Stimulated activated CD8-positive, alpha-beta memory T cell treated with anti-CD3 and anti-CD28 coated beads, Interleukin-2, amount 100 ng/mL, for 1 hour (primary cell): ENCODE measurements at places on chromosomes 16 and 17.

- DNase-seq: no peak
Observed at GRCh38 chr17:67588326-67588725, 129.4 kb upstream of the NOL11 start.

GRCh38 chr17:28324781-28325180 is 5.8 kb downstream of the TMEM97 start:
- no peak for DNase-seq

GRCh38 chr17:32609085-32609484 is 122.3 kb downstream of the CDK5R1 start:
- DNase-seq: peak; percentile 39

GRCh38 chr16:57566436-57566835 is 24.0 kb downstream of the ADGRG5 start:
- no peak for DNase-seq

DNA sequence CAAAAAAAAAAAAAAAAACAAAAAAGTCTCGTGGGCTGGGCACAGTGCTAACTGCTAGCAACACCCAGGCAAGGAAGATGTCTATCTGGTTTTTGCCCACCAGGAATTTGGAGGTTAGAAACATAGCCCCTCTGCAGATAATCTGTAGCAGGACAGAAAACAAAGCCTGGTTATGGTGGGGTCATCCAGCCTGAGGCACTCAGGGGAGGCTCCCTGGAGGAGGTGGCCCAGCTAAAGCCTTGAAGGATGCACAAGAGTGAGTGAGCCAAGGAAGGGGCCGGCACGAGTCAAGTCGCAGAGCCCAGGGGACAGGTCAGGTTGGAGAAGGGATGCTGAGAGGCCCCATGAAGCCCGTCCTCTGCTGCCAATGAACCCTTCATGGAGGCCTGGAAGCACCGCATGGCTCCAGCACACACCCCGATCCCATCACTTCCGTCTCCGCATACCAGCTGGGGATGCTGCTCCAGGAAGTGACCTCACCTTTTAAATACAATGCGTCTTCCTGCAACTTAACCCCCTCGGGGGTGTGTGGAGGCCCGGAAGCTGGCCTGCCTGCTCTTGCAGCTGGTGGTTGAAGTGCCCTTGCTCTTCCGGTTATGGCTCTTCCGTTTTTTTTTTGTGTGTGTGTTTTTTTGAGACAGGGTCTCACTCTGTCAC is 86.5 kb downstream of the ENGASE start:
- no peak for DNase-seq

DNA sequence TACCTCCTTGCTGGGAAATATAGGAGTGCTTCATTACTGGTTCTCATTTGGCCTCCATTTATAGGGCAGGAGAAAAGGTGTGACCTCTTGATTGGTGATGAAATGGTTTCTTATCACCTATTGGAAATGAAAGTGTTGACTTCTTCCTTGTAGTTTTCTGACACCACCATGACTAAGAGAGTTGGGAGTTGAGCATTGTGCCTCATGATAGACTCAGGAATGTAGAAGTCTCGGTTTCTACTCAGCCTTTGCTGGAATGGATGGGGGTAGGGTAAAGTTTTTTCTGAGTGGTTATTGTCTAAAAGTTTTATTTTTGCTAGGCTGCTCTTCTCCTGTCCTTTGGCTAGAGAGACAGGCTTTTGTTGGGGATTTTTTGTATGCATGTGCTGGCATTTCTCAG is 117.4 kb downstream of the PHKB start:
- DNase-seq: no peak

DNA sequence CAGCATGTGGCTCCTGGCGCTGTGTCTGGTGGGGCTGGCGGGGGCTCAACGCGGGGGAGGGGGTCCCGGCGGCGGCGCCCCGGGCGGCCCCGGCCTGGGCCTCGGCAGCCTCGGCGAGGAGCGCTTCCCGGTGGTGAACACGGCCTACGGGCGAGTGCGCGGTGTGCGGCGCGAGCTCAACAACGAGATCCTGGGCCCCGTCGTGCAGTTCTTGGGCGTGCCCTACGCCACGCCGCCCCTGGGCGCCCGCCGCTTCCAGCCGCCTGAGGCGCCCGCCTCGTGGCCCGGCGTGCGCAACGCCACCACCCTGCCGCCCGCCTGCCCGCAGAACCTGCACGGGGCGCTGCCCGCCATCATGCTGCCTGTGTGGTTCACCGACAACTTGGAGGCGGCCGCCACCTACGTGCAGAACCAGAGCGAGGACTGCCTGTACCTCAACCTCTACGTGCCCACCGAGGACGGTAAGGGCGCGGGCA is 645 bp downstream of the NLGN2 start:
- DNase-seq: no peak

DNA sequence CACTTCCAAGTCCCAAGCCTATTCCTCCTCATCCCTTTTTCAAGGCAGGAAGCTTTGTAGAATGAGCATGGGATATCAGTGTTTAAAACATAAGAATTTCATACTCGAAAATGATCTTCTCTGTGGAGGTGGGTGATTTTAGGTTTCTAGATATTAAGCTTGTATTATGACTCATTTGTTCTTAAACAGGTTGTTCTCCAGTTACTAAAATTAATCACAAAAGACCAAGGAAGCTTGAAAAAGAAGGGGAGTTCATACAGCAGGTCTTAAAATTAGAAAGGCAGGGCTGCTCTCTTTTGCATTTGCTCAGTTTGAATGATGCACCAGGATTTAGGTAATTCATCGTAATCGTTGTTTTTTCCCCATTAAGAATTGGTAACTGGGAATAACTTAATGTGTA is 208.7 kb downstream of the PRKCA start:
- no peak for DNase-seq

GRCh38 chr16:72536723-72537435 is 364.9 kb upstream of the PMFBP1 start:
- no peak for DNase-seq

DNA sequence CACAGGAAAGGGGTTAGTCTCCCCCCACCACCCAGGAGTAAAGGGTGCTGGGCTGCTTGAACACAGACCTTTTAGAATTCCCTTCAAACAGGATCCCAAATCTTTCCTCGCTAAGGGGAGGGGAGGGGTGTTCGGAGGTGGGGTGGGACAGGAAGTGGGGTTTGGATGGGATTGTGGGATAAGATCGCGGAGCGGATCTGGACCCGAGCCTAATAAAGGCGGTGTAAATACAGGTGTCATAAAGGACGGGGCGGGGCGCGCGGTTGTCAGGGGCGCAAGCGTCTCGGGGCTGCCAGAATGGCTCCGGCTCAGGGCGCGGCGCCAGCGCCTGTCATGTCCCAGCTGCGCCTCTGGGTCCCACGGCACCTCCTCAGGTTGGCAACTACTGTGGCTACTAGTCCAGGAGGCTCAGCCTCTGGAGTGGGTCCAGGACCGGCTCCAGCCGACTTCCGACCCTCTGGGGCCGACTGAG is 59.8 kb upstream of the FBXO47 start:
- no peak for DNase-seq

- no peak for DNase-seq
Observed at GRCh38 chr17:36545077-36545464, 352 bp downstream of the GGNBP2 start.

DNA sequence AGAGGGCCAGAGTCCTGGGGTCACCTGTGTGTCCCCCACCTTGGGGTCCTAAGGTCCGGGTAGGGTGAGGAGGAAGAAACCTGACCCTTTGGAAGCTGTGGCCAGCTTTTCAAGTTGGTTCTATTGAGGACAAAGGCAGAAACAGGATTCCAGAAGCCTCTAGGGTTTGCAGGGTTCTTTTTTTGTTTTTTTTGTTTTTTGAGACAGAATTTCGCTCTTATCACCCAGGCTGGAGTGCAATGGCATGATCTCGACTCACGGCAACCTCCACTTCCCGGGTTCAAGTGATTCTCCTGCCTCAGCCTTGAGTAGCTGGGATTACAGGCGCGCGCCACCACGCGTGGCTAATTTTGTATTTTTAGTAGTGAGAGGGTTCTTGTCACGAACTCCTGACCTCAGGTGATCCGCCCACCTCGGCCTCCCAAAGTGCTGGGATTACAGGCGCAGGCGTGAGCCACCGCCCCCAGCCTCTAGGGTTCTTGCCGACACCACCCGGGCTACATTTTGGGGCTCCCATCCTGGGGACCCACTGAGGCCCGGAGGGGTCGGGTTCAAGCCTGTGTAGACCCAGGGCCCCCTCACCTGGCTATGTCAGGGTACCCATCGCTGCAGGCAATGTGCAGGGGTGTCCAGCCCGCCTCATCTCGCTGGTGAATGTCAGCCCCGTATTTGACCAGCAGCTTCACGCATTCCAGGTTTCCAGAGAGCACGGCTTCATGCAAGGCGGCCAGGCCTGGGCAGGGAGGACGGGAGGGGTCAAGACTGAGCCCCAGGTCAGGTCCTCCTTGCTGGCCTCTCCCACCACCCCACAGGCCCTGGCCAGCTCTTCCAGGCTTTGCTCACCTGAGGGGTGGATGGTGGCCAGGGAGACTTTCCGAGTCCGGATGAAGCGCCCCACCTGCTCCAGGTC is 674 bp downstream of the PPP1R27 start:
- no peak for DNase-seq

DNA sequence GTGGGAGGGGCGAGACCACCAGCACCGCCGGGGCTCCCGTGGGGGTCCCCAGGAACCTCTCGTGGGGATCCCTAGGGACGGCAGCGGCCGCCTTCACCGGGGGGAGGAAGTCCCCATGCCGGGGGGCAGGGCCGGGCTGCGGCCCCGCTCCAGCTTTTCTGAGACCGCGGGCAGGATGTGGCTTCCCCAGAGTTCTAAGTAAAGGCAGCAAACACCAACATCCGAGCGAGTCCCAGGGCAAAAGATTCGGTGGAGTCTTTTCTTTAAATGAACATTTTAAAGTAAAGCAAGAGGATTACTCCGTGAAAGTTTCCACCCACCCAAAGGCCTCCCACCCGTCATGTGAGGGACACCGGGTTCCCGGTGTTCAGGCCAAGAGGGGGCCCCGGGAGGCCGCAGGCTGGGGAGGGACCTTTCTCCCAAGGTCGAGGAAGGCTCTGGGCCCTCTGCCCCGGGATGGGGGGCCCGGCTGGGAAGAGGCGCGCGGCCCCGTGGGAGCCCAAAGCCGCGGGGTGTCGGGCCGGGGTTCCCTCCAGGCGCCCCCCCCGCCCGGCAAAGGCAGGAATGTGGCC is 137.2 kb upstream of the RPH3AL start:
- DNase-seq: peak; percentile 37

DNA sequence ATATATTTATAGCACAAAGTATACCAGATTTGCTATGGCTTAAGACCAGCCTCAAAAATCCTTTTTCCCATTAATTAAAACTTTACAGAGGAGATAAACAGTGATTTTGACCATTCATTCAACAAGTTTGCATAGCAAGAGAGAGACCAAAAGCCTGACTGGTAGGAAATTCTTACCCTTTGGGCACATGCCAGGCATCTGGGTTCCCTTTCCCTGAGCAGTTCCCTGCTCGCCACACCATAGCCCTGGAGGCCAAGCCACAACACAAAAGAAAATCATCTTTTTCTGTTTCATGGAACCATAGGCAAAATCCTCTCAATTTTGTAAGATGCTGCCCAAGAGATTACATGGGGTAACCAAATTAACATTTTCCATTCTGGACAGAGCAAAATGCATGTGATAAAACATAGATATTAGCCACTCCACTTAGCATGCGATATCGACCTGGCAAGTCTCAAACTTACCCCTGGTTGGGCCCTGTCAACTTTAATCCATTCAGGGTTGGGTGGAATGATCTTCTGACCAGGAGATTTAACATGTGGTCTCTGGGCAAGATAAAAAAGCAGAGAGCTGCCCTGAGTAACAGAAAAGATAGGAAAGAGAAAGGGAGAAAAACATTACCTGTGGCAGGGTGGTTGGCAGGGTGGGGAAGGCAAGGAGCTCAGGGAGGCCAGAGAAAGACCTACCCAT is 57.6 kb upstream of the B4GALNT2 start:
- DNase-seq: no peak

GRCh38 chr16:87322833-87323726 is 5.9 kb upstream of the C16orf95 start:
- no peak for DNase-seq

- DNase-seq: no peak
Observed at GRCh38 chr17:73645050-73645871, 1.0 kb upstream of the SDK2 start.

GRCh38 chr16:57637424-57637823 is 9.0 kb downstream of the ADGRG1 start:
- DNase-seq: no peak

DNA sequence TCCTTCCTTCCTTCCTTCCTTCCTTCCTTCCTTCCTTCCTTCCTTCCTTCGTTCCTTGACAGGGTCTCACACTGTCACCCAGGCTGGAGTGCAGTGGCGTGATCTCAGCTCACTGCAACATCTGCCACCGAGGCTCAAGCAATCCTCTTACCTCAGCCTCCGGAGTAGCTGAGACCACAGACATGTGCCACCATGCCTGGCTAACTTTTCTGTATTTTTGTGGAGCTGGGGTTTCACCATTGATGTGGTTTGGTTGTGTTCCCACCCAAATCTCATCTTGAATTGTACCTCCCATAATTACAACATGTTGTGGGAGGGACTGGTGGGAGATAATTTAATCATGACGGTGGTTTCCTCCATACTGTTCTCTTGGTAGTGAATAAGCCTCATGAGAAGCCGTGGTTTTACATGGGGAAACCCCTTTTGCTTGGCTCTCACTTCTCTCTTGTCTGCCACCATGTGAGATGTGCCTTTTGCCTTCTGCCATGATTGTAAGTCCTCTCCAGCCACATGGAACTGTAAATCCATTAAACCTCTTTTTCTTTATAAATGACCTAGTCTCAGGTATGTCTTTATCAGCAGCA is 90.3 kb upstream of the MPHOSPH6 start:
- DNase-seq: no peak
